ENCODE measurements at places on chromosomes 4 and X.
A peak's percentile ranks its signal among the peaks of the same experiment; 100 is the strongest.

DNA sequence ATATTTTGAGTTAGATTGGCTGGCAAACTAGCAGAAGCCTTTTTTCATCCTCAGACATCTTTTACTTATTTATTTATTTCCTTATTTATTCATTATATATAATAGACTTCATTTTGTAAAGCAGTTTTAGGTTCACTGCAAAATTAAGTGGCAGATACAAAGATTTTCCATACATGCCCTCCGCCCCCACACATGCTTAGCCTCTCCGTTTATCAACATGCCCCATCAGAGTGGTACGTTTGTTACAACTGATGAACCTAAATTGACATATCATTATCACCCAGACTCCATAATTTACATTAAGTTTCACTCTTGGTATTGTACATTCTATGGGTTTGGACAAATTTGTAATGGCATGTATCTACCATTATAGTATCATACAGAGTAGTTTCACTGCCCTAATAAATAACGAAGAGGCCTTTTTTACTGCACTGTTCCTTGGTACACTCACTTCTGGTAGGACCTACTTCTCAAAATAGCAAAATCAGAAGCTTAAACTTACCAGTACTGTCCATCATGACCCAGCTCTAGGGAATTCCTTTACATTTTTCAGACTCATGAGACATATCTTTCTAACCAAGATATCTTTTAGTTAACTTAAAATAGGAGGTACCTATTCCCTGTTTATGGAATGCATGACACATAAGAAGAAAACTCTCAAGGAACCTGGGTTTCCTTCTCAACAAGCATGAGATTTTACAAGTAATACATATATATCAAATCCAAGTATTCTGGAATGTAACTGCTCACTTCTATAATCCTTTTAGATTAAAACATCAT, 4.8 kb upstream of the TMPRSS11B start:
- no peak for DNase-seq

- DNase-seq, result peak; percentile 80
These were observed 187.3 kb upstream of the LEF1 start for GRCh38 chr4:108355902-108356535.

GRCh38 chr4:165199722-165200121, 7.6 kb upstream of the KLHL2 start:
- no peak for DNase-seq

DNA sequence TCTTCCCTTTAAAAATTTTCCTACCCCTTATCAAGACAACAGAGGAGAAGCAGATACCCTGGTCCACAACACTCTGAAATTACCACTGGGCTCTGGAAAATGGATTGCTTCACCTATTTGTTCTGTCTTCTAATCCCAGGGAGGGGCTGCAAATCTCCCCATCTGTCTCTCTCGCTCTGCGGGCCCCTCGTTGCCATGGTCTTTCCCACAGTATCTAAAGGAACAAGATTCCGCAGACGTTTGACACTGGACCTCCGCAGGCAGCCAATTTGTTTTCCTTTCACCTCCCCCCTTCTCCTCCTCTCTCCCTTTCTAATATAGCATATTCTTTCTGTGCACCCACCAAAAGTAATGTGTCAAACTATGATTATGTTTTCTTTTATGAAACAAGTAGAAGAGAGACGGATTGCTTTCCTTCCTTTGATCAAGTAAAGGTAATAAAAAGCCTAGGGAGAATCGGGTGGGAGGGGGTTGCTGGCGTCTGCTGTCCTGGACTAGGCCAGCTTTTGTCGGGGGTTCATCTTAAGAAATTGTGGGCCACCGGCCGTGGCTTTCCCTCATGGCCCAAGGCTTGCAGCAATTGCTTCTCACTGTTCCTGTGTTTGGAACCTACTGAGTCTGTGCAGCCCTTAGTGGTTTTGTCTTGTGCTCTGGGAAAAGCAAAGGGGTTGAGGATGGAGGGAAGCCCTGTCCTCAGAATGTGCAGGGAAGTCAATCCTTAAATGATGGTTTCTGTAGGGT, 81.0 kb downstream of the MGST2 start:
- peak; percentile 91 for DNase-seq

GRCh38 chr4:155468282-155468681, 91.5 kb upstream of the MAP9 start:
- no peak for DNase-seq

GRCh38 chr4:73419106-73420038, 15.3 kb downstream of the ALB start:
- DNase-seq, result no peak

- DNase-seq, result peak; percentile 18
These were observed 151.6 kb downstream of the SLIT2 start for GRCh38 chr4:20403290-20403689.

DNA sequence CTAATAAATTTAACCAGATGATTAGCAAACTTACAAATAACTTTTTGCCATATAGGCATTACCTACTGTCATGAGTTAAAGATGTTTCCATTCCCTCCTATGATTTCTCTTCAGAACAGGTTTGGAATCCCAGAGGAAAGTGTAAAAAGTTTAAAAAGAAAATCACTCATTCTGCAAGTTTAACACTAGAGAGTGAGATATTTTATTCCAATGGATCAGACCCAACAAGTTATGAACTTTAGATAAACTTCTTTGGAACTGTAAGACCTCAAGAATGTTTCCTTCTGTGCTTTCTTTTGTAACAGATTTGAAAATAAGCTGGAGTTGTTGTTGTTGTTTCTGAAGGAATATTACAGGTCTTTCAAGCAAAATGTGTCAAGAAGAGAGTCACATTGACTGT, 51.6 kb downstream of the PPP3CA start:
- DNase-seq, result no peak

GRCh38 chr4:48490680-48491513, 845 bp downstream of the ZAR1 start:
- DNase-seq, result no peak
